ENCODE measurements at places on chromosomes 12 and 14.

- DNase-seq: no peak
Observed at GRCh38 chr12:91922139-91922538, 223.5 kb downstream of the BTG1 start.

GRCh38 chr12:902581-902980 lies 46.9 kb downstream of the RAD52 start:
- no peak for DNase-seq

DNA sequence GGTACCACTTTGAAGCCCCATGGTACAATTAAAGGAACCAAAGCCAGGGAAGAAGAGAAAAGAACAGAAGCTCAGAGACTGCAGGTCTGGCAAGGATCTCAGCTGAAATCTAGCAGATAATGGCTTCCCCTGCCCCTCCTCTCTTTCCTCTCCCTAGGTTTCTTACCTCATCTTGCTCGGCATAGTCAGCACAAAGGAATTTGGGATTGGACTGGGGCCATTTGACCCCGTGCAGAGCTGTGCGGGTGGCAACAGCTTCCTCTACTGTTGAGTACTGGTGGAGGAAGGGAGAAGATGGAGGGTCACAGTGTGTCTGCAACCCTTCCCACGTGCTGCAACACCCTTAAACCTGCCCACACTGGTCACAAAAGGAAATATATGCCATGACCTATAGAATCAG lies 4.7 kb upstream of the CDH24 start:
- peak; percentile 69 for DNase-seq

GRCh38 chr12:49568442-49569162 lies 660 bp upstream of the MCRS1 start:
- DNase-seq: no peak

DNA sequence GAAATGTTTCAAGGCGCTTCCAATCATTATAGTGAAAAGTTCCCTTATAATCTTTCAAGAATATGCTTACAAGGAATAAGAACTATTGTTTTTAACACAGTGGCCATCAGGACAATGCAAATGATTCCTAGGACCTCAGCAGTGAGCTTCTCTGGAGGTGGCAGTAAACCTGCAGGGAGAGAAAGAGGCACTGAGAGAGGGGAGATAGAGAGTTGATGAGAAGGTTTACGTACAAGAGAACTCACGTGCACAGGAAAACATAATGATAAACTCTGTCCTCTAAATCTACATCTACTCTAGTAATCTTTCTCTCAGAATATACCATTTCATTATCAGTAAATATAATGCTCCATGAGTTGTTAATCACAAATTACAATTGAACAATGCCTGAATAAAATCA lies 715 bp downstream of the KLRC4 start:
- DNase-seq: no peak

GRCh38 chr12:68287106-68287505 lies 33.7 kb upstream of the IL22 start:
- no peak for DNase-seq

GRCh38 chr14:37438444-37438843 lies 156.6 kb downstream of the FOXA1 start:
- DNase-seq: no peak

DNA sequence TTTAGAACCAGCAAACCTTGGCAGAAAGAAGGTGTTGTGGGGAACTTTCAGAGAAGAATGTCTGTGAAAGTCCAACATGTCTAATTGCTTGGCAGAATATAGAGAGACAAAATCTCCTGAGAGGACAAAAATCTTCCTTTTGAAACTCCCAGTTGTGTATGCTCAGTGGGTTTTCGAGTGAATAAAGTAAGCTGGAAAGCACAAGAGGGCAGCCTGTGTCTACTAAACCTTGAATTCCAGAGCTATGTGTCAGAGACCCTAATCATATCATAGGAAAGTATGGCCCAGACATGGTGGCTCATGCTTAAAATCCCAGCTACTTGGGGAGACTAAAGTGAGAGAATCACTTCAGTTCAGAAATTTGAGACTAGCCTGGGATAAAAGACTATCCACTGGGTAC lies 661.2 kb downstream of the SLC16A7 start:
- no peak for DNase-seq

GRCh38 chr12:96375170-96375569 lies 25.1 kb downstream of the CDK17 start:
- no peak for DNase-seq

GRCh38 chr12:6376079-6376869 lies 911 bp upstream of the SCNN1A start:
- peak; percentile 73 for DNase-seq

- DNase-seq: no peak
Observed at GRCh38 chr12:95240556-95240955, 22.9 kb downstream of the VEZT start.

- DNase-seq: no peak
Observed at GRCh38 chr14:70645892-70646291, 4.2 kb downstream of the TTC9 start.

GRCh38 chr12:67996347-67996746 lies 7.1 kb downstream of the IFNG-AS1 start:
- no peak for DNase-seq

DNA sequence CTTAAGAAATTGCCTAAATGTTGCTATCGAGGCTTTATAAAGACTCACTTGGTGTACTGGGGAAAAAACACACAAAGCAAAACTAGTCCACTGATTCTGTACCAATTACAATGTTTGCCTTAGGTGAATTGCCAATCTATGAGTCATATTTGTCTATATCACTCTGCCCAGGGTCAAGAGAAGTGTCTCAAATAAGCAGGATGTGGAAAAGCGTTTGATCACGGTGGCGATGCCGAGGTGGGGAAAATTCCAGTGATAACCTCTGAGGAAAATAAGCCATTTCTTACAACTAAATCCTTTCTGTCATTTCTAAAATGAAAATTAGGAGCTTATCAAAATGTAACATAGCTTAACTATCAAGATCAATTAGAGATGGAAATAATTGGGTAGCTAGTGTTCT lies 148.6 kb upstream of the DIO3 start:
- no peak for DNase-seq

DNA sequence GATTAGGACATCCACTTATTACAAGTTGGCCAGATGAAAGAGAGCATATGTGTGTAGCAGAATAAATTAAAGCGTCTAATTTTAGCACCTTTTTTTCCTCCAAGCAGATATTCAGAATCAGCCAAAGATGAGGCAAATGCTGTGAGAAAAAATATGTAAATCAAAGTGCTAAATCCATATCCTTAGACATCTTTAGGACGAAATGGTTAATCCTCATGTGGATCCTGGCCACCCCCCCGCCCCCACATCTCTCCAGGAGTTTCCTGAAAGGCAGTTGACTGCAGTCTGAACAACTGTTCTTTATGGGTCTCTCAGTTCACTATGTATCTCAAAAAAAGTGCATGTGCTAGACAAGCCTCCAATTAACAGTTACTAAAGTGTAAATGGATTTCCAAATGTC lies 1768.1 kb upstream of the SEL1L start:
- DNase-seq: no peak

Data from H54 (cell line).